Activated T-cell treated with anti-CD3 and anti-CD28 coated beads for 24 hours (primary cell): ENCODE measurements at places on chromosomes 4 and X.

DNA sequence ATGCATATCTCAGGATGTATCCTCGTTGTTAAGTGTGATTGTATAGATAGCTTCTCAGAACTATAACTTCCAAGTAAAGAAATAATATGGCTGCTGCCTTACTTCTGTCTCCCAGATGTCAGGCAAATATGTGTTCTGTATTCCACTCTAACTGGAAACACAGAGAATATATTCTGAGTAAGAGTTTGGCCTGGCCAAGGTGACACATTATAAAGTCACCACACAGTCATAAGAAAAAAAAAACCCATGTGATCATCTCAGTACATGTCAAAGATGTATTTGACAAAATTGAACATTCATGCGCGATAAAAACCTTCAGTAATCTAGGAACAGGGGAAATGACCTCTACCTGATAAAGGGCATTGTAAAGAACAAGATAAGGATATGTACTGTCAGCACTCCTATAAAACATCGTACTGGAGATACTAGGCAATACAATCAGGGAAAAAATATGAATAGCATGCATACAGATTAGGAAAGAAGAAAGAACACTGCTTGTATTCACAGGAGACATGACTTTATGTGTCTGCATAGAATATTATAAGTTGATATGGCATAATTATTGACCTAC lies 207.1 kb downstream of the ZNF330 start:
- no peak for DNase-seq

DNA sequence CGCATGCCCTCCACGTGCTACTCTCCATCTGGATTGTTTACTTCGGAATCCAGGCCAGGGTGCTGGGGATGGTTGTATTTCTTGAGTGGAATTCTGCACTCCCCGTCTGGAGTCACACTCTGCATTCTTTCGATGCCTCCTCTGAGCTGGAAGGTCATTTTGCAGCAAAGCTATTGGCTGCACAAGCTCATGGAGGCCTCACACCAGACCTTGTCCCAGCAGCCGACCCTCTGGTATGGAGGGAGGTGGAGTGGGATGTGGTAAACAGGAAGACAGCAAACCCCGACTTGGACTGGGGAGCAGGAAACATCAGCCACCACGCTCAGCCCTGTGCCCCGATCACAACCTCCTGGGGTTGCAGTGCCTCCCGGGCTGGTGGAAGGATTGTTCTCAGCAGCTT lies 225.3 kb upstream of the LNX1 start:
- DNase-seq: no peak

GRCh38 chrX:66232296-66232695 lies 68.2 kb downstream of the HEPH start:
- DNase-seq: no peak

- DNase-seq: no peak
Measured at GRCh38 chrX:134883137-134883700, 107.6 kb upstream of the SMIM10 start.

GRCh38 chr4:14308229-14308651 lies 680.7 kb upstream of the BOD1L1 start:
- DNase-seq: no peak
